ENCODE measurements at places on chromosomes 7 and 10.

DNA sequence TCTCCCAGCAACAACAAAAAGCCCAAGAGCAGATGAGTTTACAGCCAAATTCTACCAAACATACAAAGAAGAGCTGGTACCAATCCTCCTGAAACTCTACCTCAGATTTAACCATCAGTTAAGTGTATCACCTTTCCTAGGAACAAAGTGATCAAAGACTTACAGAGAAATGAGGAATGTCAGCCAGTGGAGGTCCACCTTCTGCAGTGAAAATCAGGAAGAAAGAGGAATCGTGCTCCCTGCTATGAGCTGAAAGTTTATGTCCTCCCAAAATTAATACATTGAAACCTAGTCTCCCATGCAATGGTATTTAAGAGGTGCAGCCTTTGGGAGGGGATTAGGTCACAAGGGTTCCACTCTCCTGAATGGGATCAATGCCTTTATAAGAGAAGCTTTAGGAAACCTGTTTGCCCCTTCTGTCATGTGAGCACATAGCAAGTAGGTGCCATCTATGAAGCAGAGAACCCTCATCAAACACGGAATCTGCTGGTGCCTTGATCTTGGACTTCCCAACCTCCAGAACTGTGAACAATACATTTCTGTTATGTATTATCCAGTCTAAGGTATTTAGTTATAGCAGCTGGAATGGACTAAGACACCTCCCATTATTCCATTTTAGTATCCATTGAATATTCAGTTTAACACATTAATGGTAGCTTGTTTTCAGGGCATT is 139.0 kb upstream of the FZD8 start:
- no peak for DNase-seq

GRCh38 chr10:127935071-127935561 is 28.2 kb downstream of the PTPRE start:
- no peak for DNase-seq

- DNase-seq, result no peak
Observed at GRCh38 chr7:24877790-24878311, 102.1 kb downstream of the OSBPL3 start.

DNA sequence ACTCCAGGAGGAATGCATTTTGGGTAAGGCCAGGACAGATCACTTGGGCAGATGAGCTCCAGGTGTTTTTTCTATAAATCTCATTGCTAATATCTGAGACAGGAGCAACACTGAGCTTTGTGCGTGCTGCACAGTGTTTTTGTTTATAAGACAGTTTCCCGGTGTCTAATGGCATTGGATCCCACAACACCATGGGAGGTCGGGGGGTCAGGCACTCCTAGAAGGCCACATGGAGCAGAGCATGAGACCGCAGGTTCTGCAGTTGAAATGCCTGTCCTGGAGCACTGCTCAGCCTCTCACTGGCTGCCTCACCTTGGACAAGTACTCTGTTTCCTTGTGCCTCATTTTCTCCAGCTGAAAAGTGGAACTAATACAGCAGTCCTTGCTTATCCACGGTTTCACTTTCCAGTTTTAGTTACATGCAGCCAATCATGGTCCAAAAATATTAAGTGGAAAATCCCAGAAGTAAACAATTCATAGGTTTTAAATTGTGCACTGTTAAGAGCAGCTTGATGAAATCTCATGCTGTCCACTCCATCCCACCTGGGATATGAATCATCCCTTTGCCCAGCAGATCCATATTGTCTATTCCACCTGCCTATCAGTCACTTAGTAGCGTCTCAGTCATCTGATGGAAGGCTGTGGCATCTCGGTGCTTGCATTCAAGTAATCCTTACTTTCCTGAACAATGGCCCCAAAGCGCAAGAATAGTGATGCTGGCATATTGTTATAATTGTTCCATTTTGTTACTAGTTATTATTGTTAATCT is 35.2 kb downstream of the ATXN7L1 start:
- no peak for DNase-seq

DNA sequence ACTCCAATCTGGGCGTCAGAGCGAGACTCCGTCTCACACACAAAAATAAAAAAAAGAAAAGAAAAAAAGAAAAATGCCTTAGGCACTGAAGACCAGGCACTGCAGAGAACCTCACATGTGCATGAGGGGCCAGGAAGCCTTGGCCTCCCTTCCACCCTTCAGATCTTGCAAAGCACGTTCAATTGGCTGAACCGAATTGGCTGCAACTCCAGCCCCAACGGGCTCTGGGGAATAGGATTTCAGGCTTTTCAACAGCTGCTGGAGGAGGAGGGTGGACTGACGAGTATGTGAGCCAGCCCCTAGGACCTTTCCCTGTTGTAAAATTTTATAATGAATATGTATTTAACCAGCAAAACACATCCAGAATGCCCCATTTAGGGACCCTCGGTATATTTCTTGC is 16.7 kb downstream of the TMEM120A start:
- no peak for DNase-seq

DNA sequence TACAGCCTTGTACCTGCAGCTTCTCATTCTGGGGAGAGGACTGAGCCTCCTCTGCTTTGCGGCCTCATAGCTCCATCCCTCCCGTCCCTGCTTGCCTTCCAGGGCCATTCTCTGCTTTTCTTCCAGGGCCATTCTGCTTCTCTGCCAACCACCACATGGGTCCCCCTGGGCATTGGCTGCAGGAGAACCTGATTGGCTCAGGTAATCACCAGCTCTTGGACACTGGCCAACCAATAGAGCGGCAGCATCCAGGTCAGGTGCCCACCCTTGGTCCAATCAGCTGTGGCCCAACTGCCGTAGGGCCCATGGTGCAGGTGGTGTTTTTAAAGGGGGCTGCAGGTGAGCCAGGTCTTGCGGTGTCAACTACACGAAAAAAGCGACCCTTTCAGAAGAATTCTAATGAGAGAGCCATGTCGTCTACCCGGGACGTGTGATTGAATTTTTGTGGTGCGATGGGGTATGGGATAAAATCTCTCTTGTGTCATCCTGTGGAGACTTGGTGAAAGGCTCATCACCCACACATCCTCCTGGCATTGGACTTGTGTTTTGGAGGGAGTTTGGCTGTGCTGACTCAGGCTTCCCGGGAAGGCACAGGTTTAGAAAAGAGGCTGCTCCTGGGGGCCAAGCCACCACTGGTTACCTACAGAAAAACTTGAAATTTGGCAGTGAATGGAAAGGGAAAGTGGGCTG is 46.0 kb upstream of the PODXL start:
- DNase-seq, result no peak

GRCh38 chr7:95454438-95455045 is 19.7 kb upstream of the PON2 start:
- DNase-seq, result no peak
